Myometrial cell (primary cell): ENCODE measurements at places on chromosomes 16 and 17. TPM values are rescaled to one million over a fixed set of nuclear protein-coding genes. Genes with fewer than 3 reads are reported as not detected.

Gene TMED6
- not detected in 2 replicates for total RNA-seq

Gene OR1F1
- not detected in 2 replicates for total RNA-seq

Gene GFAP
- 0.29 and 0.53 TPM in 2 replicates for total RNA-seq

Gene MRPL12
- total RNA-seq, result 80.1 and 94.3 TPM in 2 replicates

Gene ZG16B
- total RNA-seq, result not detected in 2 replicates

Gene LYRM9
- total RNA-seq, result 14.7 and 14.9 TPM in 2 replicates

Gene ST6GALNAC2
- 1.7 and 4.6 TPM in 2 replicates for total RNA-seq

Gene CCDC154
- not detected in 2 replicates for total RNA-seq

Gene CHST6
- total RNA-seq, result 0.18 and 1.2 TPM in 2 replicates

Gene BICDL2
- total RNA-seq, result not detected in 2 replicates

Gene ACSM2A
- not detected in 2 replicates for total RNA-seq

Gene CSH1
- not detected in 2 replicates for total RNA-seq
